ENCODE measurements at places on chromosomes 1 and 21. TPM values are rescaled to one million over a fixed set of nuclear protein-coding genes. Genes with fewer than 3 reads are reported as not detected.

TMEM50B gene
- 64.9 TPM for polyA plus RNA-seq

GRCh38 chr1:54627196-54627595 lies 3.9 kb upstream of the FAM151A start:
- DNase-seq = no peak

- no peak for DNase-seq
Measured at GRCh38 chr1:164728719-164729118, 169.7 kb downstream of the PBX1 start.

FCAMR gene
- polyA plus RNA-seq = 9.8 TPM

- no peak for DNase-seq
Measured at GRCh38 chr1:182080955-182081582, 19.6 kb upstream of the ZNF648 start.

DNA sequence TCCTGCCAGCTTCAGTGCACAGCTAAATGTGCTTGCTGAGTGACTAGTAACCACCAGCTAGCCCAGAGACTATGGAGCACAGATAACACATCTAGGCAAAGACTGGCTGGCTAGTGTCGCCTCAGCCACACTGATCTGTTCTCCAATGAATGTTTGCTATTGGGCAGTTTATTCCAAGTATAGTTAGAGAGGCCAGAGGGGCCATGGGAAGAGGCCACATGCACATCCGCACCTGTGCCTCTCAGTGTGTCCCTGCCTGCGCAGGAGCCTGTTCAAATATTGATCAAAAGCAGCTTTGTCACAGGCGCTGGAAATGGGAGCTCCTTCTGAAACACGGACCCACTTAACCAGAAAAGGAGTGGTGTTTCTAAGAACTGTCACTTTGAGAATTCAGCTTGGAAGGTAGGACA lies 51.3 kb upstream of the ATP1A1 start:
- no peak for DNase-seq
